ENCODE measurements at places on chromosomes 1 and 21.
A peak's percentile ranks its signal among the peaks of the same experiment; 100 is the strongest.

DNA sequence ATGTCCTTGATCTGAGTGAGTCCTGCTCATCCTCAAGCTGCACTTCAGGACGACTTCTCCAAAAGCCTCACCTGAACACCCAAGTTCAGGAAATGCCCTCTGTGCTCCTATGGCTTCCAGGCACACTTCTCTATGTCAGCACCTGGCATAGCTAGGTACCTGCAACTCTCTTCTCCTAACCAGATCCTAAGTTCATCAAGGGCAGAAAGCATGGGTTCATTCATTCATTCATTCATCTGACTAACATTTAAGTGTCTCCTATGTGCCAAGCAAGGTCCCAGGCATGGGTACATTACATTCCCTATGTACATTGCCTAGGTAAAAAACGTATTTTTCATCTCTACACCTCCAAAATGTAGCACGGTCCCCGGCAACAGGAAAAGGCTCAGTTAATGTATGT, 4.0 kb downstream of the RGS8 start:
- no peak for DNase-seq

DNA sequence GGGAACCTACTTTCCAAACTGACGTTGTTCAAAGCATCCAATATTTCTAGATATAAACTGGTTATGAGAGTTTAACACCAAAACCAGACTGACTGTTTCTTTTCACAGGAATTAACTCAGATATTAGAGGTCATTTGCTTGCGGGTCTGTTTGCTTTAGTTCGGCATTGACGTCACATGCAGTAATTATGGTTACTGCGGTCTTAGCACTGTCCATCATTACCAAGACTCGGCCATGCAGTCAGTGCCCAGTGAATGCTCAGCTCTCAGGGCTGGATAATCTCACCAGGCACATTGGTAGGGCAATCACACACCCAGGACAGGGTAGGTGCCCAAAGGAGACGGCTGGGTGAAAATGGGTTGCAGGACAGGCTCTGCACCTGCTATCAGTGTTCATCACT, 9.9 kb upstream of the F3 start:
- DNase-seq: no peak

- no peak for DNase-seq
Observed at GRCh38 chr1:156836041-156836654, 19.5 kb upstream of the SH2D2A start.

DNA sequence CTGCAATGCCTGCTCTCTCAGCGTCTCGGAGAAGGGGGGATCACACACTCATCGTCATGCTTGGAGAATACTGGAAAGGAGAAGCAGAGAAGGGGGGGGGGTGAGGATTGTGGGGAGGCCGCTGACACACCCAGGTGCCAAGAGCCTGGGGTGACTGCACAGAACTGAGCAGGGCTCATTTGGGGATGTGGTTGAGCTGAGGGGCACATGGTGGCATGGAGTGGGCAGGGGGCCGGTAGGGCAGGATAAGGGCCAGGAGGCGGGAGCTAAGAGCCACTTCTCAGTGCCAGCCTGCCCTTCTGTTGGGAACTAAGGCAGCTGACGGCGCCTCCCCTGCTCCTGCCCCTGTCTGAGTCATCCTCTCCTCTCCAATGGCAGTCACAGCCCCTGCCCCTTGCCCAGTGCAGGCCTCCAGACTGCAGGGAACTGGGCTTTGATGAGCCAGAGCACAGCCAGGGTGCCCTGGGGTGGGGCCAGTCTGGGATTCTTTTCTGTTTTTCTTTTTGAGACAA, 27.2 kb downstream of the MRPL37 start:
- peak; percentile 19 for DNase-seq

- no peak for DNase-seq
Observed at GRCh38 chr1:199733125-199733524, 294.4 kb upstream of the NR5A2 start.

- no peak for DNase-seq
Observed at GRCh38 chr1:34278211-34278610, 101.5 kb downstream of the C1orf94 start.

DNA sequence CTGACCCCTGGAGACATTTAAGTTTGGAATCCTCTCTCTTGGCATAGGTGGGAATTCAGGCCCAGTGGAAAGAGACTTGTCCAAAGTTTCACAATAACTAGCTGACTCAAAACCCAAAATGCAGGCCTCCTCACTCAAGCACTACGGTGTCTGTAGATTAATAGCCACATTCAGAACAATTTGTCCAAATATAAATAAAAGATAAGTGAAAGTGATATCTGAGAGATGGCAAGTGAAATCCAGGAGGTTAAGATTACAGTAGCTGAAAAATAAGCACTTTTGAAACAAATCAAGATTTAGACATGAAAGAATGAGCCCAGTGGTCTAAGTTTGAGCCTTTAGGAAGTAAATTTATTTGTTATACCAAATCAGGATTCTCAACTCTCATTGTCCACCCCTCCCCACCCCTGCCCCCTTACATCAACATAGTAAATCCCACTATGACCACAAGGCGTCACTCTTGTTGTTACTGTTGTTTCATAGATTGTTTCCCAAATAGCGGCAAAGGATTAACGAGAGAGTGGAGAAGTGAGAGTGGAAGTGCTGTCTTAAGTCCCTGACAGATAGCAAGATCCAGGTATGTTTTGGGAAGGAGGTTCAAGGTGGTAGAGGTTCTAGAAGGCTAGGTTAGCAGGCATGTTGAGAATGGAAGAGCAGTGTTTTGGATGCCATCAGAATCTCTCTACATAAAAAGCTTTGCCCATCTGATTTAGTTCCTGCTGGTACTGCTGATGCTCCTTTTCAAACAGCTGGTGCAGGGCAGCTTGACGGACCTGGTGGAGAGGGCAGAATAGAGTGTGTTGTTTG, 7.1 kb upstream of the TPM3 start:
- DNase-seq: no peak

GRCh38 chr1:67700220-67700619, 15.2 kb downstream of the GADD45A start:
- DNase-seq: no peak

GRCh38 chr1:224736619-224737352, 120.7 kb downstream of the CNIH3 start:
- DNase-seq: no peak

Data from RKO (cell line).